SHP77 (cell line): ENCODE measurements at places on chromosomes 12 and 14.
A peak's percentile ranks its signal among the peaks of the same experiment; 100 is the strongest.

DNA sequence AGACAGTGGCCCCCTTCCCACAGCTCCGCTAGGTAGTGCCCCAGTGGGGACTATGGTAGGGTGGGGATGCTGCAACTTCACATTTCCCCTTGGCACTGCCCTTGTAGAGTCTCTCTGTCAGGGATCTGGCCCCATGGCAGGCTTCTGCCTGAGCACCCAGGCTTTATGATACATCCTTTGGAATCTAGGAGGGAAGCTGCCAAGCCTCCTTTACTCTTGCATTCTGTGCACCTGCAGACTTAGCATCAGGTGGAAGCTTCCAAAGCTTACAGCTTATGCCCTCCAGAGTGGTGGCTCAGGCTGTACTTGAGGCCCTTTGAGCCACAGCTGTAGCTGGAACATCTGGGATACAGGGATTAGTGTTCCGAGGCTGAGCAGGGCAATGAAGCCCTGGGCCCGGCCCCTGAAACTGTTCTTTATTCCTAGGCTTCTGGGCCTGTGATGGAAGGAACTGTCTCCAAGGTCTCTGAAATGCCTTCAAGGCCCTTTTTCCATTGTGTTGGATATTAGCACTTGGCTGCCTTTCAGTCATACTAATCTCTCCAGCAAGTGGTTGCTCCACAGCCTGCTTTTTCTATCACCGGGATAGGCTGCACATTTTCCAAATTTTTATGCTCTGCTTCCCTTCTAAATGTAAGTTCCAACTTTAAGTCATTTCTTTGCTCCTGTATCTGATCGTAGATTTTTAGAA lies 22.2 kb upstream of the OR6J1 start:
- no peak for DNase-seq

DNA sequence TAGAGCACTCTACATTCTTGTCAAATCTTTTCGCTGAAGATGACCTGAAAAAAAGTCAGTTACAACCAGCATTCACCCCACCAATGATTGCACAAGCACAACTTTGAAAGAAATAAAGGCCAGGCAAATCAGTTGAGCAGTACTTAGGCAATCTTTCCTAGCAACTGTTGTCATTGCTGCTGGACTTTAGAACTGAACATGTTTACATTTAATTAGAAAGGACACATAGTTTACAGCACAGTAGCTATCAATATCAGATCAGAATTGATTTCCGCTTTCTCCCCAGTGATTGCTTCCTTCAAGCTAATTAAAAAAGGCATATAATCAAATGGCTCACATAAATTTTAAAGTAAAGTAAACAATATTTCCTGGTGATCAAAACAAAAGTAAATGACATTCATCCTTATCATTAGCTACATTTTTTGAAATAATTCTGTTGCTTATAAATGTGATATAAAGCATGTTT lies 128.4 kb downstream of the FOXA1 start:
- no peak for DNase-seq

GRCh38 chr14:104864267-104865080 lies 594 bp upstream of the CEP170B start:
- no peak for DNase-seq

- no peak for DNase-seq
These were observed 36.2 kb downstream of the HSP90AA1 start for GRCh38 chr14:102050625-102051024.

- no peak for DNase-seq
These were observed 59.8 kb upstream of the BCL11B start for GRCh38 chr14:99331811-99332210.

GRCh38 chr12:44457465-44457864 lies 418.6 kb downstream of the NELL2 start:
- DNase-seq, result no peak

- DNase-seq, result no peak
These were observed 33.5 kb downstream of the SLC15A4 start for GRCh38 chr12:128790221-128790620.

DNA sequence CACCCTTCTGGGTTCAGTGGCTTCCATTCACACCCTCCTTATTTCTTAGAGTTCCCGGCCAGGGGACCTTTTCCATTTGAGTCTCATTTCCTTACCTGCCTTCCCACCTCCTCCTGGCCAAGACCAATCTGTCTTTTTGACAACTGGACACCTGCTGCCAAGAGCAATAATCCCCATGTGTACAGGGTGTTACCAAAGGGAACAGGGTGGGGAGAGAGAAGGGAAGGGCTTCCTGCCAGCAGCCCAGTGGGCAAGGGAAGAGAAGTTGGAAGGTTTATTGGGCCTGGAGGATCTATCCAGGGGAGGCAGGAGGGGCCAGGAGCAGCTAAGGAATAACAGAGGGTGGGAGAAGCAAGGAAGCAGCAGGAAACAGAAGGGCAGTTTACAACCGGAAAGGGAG lies 346.2 kb downstream of the C12orf75 start:
- DNase-seq, result peak; percentile 32

- no peak for DNase-seq
These were observed 24.3 kb upstream of the OR6J1 start for GRCh38 chr14:22668417-22668816.

DNA sequence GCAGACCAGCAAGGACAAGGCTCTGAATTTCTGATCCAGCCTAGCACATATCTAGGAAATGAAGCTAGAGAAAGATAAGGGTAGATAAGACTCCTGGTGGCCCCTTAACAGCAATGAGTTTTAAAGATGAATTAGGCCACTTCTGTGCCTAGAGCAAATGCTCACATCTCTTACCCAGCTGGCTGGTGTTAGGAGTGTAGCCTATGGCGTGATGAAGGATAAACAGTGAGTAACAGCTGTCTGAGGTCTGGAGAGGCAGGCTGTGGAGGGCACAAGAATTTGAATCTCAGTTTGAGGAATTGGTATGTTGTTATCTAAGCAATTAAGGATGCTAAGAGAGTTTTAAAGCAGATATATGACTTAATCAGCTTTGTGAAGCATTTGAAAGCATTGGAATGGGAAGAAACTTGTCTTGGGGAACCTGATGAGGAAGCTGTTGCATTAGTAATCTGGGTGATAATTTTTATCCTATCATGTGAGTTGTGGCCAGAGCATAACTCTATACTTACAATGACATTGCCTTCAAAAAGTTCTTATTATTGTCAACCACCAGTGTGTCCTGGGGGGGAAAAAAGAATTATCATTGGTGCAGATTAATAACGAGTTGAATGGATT lies 161.8 kb downstream of the SRGAP1 start:
- DNase-seq, result no peak

- no peak for DNase-seq
These were observed 22.1 kb downstream of the RAB35 start for GRCh38 chr12:120094485-120094884.

DNA sequence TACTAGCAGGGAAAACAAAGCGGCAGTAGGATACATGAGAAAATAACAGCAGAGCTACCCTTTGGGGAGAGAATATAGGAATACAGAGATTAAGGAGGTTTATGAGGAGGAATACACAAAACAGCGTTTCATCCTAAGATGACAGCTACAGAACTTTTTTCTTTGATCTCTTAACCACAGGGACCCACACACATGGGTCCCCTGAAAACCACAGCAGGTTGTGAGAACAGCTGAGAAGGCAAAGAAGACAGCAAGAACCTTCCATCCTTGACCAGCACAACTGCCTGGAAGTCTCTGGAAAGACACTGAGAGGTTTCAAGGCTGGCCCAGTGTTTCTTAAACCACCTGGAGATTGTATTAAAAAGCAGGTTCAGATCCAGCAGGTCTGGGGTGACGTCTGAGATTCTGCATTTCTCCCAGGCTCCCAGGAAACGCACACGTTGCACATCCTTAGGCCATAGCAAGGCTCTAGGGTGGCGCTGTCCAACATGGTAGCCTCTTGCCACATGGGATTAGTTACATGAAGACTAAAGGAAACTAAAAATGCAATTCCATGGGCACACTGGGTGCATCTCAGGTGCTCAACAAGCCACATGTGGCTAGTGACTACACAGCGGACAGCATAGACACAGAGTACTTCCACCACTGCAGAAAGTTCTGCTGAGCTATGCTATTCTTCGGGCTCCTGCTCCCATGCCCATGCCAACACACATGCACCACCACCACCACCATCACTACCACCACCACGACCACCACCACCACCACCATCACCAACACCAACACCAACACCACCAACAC lies 92.3 kb downstream of the FOXN3 start:
- no peak for DNase-seq

DNA sequence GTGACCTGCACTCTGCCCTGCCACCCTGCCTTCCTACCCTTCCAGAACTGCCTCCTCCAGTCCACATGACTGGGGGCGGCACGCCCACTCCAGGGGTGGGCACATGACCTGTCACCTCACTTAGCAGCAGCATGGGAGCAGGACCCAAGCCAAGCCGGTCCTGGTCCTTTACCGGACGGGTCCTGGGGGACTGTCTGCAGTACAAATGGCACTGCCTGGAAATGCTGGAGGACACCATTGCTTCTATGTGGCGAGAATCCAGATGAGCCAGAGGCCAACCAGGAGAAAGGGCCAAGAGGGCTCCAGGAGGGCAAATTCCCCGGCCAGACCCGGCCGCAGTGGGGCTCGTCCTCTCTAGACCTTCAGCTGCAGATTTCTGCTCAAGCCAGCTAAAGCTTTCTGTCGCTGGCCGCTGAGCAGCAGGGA lies 33.1 kb downstream of the ITPK1 start:
- DNase-seq, result no peak

DNA sequence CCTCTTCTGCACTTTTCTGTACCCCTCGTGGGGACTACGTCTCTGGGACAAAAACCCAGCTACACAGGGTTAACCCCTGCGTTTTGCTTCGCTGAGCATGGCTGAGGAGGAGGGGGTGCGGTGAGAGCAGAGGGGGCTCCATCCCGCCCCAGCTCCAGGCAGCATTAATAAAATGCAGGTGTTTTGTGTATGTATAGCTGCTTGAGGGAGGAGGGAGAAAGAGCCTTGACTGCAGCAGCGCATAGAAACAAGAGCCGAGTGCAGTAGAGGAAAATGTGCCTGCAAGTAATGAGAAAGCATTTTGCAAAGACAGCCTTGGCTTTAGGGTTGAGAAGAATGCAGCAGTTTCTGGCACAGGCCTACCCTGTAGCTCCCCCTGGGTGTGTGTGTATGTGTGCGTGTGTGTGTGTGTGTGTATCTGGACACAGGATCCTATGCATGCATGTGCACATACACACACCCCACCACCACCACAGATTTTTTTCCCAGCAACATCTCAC lies 103.9 kb downstream of the ZFP36L1 start:
- no peak for DNase-seq

GRCh38 chr12:124592050-124592449 lies 24.6 kb upstream of the NCOR2 start:
- DNase-seq, result no peak

DNA sequence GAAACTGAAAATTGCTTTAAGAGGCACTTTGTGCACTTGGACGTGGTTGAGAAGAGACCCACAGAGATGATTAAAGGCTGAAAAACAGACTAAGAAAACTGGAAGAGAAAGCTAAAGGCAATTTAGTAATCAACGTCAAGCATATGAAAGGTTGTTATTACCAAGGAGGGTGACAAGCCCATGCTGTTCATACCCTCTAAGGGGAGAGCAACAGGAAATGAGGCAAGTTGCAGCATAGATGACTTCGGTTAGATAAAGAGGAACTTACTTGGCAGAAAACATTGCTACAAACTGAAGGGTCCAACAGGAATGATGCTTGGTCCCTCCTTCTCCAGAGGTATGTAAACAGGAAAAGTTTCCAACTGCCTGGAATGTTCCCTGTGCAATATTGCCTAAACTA lies 107.8 kb downstream of the DUSP6 start:
- DNase-seq, result no peak

- DNase-seq, result no peak
These were observed 4.8 kb downstream of the ABHD4 start for GRCh38 chr14:22602862-22603261.
